ENCODE measurements at places on chromosomes 4 and X.

- DNase-seq, result no peak
These were observed 536.8 kb upstream of the FTHL17 start for GRCh38 chrX:31608638-31609037.

- DNase-seq, result no peak
These were observed 140.0 kb upstream of the BCOR start for GRCh38 chrX:40237731-40238178.

DNA sequence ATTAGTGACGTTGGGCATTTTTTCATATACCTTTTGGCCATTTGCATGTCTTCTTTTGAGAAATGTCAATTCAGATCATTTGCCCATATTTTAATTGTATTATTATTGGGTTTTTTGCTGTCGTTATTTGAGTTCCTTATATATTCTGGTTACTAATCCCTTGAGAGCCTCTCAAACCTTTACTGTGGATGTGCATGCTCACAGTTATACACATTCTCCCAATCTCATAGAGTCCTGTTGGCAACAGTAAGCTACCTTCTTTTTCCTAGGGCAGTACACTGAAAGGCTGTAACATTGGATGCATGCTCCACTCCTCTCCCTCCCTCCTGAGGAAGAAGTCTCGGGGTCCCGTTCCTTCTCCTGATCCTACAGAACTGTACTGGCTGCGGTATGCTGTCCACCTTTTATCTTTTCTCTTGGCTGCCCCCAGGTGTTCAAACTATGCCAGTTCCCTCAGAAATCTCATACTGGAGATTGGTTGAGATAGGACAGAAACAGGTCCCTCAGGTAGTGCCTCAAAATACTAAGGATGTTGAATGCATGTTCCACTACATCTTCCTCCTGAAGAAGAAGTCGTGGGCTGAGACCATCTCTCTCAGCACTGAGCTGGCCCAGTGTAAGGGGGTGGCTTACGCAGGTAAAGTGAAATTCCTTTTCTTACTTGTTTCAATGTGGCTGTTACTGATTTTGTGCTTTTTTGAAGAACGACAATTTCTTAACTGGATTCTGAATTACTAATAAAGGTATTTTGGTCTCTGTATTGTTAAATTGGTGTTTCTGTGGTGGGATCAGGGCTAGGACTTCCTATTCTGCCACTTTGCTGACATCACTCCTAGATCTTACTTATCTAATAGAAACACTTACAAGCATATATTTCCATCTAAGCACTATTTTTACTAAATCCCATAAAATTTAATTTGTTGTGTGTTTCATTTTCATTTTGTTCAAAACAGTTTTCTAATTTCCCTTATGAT, 145.4 kb upstream of the HUWE1 start:
- no peak for DNase-seq

- no peak for DNase-seq
These were observed 48.5 kb downstream of the SMAD1 start for GRCh38 chr4:145530189-145530588.

DNA sequence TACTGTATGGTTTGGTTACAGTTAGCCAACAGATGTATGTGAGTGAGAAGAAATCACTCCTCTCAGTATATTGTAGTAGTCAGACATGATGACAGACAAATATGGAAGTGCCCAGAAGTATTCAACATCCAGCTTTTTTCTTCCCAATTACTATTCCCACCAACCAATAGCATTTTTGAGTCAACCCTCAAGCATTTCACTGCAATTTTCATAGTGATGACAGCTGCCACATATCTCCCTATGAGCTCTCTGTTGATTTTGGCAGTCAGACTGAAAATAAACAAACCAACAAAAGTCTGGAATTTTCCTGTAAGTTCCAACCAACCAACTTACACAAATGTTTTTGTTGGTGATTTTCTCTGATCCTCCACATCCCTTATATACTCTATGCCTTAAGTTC, 8.2 kb upstream of the TRAM1L1 start:
- no peak for DNase-seq

DNA sequence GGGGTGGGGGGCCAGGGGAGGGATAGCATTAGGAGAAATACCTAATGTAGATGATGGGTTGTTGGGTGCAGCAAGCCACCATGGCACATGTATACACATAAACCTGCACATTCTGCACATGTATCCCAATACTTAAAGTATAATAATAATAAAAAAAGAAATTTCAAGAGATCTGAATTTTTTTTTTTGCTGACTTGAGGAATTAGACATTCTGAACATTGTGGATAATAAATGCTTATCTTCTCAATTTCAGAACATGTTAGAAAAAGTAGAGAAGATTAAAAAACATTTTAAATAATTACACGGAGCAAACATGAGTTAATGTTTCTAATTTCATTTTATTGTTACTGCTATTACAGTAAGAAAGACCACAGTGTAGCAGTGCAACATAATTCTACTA, 230.4 kb downstream of the DTHD1 start:
- no peak for DNase-seq

DNA sequence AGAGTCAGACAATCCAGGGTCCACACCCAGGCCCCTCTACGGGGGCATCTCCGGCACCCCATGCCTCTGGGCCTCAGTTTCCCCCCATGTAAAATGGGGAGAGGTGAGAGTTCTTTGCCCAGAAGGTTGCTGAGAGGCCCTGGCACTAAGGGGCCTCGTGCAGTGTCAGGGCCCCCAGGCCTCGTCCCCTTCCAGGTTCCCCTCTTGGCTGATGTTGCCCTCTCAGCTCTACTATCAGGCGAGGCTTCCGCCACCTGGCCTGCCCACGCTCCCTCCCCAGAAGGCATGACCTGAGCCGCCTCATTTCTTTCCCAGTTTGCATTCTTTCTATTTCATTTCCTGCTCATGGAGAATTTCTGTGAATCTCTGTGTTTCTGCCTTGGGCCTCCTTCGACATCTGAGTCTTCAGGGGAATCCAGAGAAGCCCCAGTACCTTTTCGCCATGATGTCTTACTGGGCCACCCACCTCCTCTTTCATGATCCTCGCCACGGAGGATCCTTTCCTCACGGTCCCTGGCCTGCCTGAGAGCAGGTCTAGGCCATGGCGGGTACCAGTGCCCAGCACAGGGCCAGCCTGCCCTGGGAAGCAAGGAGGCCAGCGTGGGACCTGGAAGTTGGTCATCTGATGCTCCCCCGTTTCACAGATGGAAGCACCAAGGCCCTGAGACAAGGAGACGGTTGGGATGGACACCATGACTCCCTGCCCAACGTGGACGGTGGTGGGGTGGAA, 21.9 kb upstream of the MRFAP1 start:
- DNase-seq, result no peak

- no peak for DNase-seq
These were observed 194.1 kb downstream of the SH2D1A start for GRCh38 chrX:124540474-124540873.

- no peak for DNase-seq
These were observed 460.3 kb downstream of the SPRY1 start for GRCh38 chr4:123856689-123857545.

DNA sequence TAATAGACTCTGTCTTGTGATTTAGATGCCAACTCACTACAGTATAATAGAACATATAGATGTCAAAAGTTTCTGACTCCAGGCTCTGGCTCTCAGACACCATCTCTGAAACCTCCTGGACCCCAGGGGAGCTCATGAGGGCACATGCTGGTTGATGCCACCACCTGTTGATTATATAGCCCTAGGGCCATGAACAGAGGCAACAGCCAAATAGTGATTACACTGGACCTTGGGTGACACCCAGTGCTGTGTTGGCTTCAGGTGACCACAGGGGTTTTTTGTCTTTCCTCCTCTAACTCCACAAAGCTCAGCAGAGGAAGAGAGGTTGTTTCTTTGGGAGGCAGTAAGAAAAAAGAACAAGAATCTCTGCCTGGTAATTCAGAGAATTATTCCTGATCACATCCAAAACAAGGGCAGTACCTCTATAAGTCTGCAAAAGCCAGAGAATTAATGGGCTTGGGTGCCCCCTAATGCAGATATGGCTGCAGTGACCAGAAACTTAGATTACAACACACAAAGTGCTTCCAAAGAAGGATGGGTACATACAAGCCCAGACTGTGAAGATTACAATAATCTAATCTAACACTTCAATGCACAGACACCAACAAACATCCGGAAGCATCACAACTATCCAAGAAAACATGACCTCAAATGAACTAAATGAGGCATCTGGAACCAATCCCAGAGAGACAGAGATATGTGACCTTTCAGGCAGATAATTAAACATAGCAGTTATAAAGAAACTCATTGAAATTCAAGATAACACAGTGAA, 1920.6 kb downstream of the ARAP2 start:
- DNase-seq, result no peak

DNA sequence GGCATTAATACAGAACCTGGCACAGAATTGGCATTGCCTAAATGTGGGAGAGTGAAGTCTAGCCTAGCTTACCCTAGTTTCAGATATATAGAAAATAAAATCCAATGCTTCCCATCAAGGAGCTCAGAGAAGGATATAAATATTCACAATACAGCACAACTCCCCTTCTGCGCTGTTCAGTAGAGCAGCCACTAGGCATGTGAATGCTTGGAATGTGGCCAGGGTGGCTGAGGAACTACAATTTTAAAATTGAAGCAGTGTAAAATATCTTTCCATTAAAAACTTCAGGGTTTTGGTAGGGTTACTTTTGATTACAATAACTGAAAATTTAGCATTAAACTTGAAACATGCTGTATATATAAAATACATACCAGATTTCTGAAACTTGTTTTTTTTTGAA, 19.5 kb downstream of the ZNF518B start:
- no peak for DNase-seq

DNA sequence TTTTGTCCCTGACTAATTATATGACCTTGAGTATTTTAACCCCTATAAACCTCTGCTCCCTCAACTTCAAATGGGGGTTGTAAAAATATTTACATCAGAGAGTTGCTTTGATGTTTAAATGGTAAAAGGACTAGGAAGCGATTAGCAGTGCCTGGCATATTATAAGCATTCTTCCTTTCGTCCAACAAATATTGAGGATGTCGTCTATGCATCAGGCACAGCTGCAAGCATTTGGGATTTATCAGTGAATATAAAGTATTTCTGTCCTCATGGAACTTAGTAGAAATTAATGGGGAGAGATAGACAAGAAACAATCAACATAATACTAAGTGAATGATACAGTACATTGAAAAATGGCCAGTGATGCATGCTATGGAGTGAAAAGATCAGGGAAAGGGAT, 115.5 kb upstream of the EDNRA start:
- DNase-seq, result no peak

Measured in uterus (tissue), 4 donors.